ENCODE measurements at places on chromosomes 1 and 21. TPM values are rescaled to one million over a fixed set of nuclear protein-coding genes. Genes with fewer than 3 reads are reported as not detected.

The SELENOF gene
- total RNA-seq: 115 TPM

The IGSF21 gene
- total RNA-seq: not detected

The RIMS3 gene
- 1.4 TPM for total RNA-seq

The PGBD5 gene
- total RNA-seq: 0.14 TPM

The PIAS3 gene
- 32.3 TPM for total RNA-seq

The RGS13 gene
- not detected for total RNA-seq

The HORMAD1 gene
- total RNA-seq: not detected

The NTMT2 gene
- not detected for total RNA-seq

The OR14K1 gene
- total RNA-seq: not detected

The PRELP gene
- 0.07 TPM for total RNA-seq

The NEGR1 gene
- 0.53 TPM for total RNA-seq

The PIGM gene
- total RNA-seq: 2.9 TPM

The NSUN4 gene
- total RNA-seq: 22.9 TPM

The CD52 gene
- not detected for total RNA-seq

The ATP1A4 gene
- total RNA-seq: not detected

The PLPPR4 gene
- not detected for total RNA-seq

The ACTL8 gene
- not detected for total RNA-seq

The COL9A2 gene
- 40.3 TPM for total RNA-seq

Measured in foreskin keratinocyte (primary cell).